ENCODE measurements at places on chromosomes 11 and 22.

- DNase-seq: no peak
These were observed 7.6 kb upstream of the KCTD14 start for GRCh38 chr11:78030429-78031325.

GRCh38 chr11:67022341-67022933 lies 497 bp upstream of the SYT12 start:
- DNase-seq: no peak

DNA sequence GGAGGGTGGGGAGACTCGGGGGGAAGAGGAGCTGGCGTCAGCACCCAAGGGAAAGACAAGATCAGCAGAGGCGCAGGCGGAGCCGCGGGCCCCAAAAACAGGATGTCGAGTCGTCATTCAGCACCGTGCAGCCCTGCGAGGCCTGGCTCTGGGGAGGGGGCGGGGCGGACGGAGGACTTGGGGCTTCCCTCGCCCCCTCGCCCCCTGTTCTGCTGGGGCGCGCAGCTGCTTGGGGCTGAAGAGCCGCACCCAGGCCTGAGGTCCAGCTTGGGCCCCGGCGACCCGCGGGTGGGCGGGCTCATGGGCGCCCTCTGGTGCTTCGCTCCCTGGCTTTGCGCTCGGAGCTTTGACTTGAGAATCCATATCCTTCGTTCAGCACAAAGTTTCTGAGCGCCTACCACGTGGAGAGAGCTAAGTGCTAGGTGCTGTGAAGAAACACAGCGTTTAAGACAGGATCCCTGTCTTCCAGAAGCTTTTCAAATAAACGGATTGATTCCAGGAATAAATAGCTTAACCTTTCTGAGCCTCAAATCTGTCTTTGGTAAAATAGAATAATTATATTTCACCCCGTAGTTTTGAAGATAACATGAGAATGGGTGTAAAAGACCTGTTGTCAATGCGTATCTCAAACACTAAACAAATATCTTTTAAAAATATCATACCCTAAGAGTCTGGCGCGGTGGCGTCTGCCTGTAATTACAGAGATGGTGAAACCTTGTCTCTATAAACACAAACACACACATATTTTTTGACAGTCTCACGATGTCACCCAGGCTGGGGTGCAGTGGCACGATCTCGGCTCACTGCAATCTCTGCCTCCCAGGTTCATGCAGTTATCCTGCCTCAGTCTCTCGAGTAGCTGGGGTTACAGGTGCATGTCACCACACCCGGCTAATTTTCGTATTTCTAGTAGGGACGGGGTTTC lies 929 bp upstream of the RHOG start:
- no peak for DNase-seq

- DNase-seq: peak; percentile 73
These were observed at the start of gene MED19 for GRCh38 chr11:57711414-57712255. TSS of gene MED19 (minus strand) at chr11:57712215. CDS start at chr11:57712179, 36 bp downstream.

GRCh38 chr22:18062421-18062820 lies 15.4 kb upstream of the PEX26 start:
- DNase-seq: no peak

GRCh38 chr22:19679522-19680101 lies 34.7 kb upstream of the SEPTIN5 start:
- DNase-seq: peak; percentile 61

- no peak for DNase-seq
These were observed 292 bp downstream of the SCGB2A1 start for GRCh38 chr11:62208785-62209144.

- no peak for DNase-seq
These were observed 24.6 kb downstream of the MS4A10 start for GRCh38 chr11:60809691-60810090.

GRCh38 chr22:50148991-50149721 lies 21.4 kb upstream of the PANX2 start:
- DNase-seq: peak; percentile 78

DNA sequence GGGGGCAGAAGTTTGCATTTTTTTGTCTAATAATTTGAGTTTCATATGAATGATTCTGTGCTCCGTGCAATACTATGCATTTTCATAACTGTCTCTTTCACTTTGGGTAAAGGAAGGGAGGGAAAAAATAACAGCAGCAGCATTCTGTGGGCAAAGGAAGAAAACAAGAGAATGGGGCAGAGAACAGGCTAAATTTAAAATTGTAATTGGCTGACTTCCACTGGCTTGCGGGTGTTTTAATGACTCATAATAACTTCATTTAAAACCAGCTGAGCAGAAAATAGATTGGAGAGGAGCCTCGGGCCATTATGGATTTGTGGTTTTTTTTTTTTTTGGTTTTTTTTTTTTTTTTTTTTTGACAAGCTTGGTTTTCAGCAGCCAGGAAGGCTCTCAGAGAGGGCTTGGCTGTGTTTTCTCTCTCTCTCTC lies 107.4 kb downstream of the ZBTB16 start:
- DNase-seq: no peak
